ENCODE measurements at places on chromosomes 16 and 17.

- no peak for DNase-seq
Measured at GRCh38 chr17:7480089-7480384, 606 bp upstream of the ZBTB4 start.

DNA sequence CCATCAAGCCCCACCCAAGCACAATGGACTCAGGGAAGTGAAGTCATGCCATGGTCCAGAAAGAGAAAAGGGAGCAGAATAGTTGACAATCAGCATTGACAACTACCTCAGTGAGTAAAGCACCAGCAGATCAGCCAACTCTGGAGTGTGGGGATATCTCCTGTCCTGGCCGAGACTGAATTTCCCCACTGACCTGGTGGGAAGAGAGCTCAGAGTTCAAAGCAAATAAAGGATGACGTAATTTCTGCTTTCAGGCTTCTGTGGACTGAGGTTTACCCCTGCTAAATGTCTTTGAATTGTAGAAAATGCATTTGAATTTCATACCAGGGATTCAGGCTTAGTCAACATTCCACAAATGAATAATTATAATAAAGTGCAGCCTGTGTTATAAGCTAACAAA, 152.9 kb downstream of the CBLN1 start:
- DNase-seq = no peak

- no peak for DNase-seq
Measured at GRCh38 chr16:79844603-79845002, 244.1 kb upstream of the MAF start.

DNA sequence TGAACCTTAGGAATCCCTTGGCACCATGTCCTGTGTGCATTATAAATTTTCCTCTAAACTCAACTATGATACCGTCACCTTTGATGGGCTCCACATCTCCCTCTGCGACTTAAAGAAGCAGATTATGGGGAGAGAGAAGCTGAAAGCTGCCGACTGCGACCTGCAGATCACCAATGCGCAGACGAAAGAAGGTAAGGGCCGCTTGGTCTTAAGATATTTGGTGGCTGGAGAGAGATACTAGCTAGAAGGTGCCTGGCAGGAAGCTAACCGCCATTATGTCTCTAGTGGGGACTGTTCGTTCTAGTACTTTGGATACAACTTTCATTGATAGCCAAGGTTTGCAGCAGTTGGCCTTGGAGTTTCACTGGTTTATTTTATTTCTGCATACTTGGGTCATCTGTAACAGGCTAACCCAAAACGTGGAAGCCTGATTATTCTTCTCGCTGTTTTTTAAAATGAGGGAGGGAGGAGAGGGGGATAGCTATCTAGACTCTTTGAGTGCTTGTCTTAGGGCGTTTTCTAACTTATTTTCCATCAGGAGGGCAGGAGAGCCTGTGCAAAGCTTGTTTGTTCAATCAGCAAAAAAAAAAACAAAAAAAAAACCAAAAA, 1.3 kb downstream of the RBBP6 start:
- DNase-seq = no peak

DNA sequence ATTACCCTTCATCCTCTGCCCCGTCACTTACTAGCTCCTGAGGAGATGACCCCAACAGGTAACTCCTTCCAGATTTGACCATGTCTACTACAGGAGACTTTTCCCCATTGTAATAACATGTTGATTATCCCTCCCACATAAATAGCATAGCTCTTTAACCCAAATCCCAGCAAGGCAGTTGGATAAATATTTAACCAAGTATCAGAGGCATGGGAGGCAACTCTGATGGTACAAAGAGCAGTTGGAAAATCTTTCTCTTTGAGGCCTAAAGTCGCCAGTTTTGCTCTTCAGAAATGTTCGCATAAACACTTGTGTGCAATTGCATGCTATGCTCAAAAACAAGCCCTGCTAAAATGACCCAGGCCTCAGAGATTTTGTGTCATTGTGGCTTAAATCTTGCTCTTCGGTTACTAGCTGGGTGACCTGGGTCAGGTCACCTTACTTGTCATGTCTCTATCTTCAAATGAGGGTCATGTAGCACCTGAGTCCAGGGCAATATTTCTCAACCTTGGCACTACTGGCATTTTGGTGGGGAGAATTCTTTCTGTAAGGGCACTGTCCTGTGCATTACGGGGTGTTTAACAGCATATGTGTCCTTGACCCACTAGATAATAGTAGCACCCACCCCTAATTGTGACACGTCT, 48.8 kb downstream of the HSD17B2 start:
- no peak for DNase-seq

DNA sequence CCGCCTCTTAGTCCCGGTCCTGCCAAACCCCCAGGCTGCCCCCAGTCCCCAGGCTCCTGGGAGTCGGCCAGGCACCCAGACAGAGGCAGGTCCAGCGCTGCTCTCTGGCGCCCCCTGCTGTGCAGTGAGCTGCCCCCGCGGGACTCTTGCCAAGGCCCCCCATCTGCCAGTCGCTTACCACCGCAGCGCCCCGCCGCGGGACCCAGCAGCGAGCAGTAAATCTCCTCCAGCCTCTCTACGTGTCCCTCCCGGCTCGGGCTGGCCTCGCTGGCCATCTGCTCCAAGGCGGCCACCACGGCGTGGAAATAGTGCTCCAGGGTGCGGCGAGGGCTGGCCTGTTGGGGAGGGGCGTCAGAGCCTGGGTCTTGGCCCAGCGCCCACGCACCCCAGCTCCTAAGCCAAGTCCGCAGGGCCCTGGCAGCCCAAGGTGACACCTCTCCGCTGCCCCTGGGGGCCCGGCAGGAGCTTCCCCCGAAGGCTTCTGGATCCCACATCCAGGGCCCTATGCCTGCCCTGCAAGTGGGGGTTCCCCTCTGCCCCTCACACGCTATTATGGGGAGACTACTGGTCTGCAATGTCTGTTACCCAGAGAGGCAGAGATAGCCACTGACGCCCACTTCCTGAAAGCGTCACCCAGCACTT, 33.7 kb upstream of the MFSD6L start:
- DNase-seq = no peak

DNA sequence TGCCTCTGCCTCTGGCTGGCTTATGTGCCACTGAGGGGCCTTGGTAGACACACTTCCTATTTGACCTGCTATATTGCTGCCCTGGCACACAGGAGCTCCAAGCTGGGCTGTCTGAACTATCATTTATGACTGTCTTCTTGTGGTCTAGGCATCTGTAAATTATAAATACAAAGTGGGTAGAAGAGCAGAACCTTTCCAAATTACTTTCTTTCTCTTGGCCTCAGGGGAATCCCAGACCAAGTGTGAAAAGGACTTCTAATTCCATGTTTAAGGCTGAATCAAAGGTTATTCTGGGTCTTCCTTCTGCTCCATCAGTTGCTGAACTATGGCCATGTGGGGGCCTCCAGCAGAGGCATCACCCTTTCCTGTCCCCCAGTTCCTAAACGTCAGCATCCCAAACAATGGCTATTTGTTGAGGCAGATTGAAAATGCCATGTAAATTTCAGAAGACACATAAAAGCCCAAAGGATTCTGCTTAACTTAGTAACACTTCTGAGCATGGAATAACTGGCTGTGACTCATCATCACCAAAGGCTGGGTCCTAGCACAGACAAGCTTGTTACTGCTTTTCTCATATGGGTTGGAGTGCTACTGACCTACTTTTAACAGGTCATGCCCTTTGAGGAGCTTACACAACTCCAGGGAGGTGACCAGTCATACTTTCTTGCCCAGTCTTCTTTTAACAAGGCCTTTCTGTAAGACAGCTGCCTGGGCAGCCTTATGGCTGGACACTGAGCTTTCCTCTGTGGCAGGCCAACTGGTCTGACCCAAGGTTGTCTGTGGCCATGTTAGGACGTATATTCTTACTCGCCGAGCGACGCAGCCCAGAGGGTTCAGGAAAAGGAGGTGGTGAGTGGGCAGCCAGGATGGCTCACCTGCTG, 154.8 kb downstream of the VPS53 start:
- DNase-seq = no peak

- no peak for DNase-seq
Measured at GRCh38 chr17:49016775-49017463, 19.7 kb downstream of the IGF2BP1 start.

- no peak for DNase-seq
Measured at GRCh38 chr17:67294451-67295199, 49.6 kb upstream of the HELZ start.

DNA sequence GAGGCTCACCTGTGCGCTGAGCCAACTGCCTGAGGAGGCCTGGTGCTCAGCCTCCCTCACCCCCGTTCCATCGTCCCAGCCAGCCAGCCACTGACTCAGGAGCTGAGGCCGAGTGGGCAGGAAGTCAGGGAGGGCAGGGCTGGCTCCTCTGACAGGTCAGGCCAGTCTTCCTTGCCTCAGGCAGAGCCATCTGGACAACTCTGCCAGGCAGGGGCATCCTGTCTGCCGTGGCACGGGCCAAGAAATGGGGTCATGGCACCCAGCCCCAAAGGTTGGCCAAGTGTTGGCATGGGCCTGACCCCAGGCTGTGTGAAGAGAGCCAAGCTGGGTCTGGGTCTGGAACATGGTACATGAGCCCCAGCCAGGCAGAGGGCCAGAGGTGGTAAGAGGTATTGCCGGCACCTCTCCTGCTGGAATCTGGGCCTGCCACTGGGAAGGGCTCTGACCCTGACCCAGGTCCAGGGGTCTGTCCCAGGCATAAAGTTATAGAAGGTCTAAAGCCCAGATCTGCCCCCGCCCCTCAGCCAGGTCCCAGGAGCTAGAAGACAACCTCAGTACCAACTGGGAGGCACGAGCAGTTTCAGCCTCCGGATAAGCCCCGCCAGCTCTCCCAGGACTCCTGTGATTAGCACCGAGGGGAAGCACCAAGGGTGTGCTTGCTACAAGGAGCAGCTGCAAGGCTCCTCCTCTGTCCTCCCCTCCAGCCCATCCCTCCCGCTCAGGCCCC, 2.5 kb upstream of the VASN start:
- no peak for DNase-seq

GRCh38 chr17:28038802-28039201, 3.7 kb upstream of the NLK start:
- no peak for DNase-seq

DNA sequence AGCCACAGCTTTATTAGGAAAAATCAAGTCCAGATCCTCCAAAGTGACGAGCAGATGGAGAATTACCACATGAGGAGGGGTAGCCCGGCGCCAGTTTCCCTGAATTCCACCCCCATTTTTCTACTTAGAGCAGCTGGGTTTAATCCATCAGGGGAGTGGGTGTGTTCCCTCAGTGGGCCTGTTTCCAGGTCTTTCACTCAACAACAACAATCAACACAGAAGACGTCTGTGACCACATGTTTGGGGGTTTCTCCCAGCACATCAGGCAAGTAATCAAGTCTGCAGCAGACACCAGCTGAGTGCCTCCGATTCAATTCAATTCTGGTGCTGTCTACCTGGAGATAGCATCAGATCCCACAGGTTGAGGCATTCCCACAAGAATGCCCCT, 6.8 kb downstream of the SLC6A2 start:
- no peak for DNase-seq

DNA sequence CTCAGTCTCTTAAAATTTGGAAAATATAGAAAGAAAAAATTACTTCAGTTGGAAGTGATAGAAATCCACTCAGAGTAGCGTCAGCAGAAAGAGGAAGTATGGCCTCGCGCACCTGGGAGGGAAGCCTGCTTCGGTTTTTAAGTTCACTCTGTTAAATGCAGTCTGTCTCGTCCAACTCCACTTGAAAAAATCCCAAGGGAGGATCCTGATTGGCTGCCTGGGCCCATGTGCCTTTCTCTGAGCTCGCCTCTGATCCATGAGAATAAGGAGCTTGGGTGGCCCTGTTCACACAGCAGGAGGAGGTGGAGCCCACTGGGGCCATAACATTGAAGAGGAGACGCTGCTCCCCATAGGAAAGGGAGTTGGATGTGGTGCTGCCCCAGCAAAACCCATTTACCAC, 40.7 kb downstream of the DNAJA2 start:
- DNase-seq = no peak

GRCh38 chr16:17277981-17278381, 192.8 kb downstream of the XYLT1 start:
- DNase-seq = no peak

DNA sequence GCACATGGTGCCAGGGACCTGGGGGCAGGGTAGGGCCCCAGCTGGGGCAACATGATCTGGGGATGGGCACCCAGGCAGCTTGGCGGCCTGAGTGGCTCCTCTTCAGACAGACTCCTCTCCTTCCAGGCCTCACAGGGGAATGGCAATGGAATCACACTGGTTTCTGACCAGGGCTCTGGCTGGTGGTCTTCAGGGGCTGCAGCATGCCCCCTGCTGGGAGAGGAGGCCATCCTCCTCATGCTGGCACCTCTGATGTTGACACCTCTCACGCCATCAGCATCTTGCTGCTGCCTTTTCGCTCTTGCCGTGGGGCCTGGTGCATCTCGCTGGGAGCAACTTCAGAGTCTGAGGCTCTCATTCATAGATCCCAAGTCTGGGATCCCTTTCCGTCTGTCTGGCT, 11.2 kb upstream of the GFOD2 start:
- no peak for DNase-seq
